ENCODE measurements at places on chromosomes 6 and 20.

GRCh38 chr6:6811128-6812009 is 222.8 kb downstream of the LY86 start:
- peak; percentile 75 for ATAC-seq

DNA sequence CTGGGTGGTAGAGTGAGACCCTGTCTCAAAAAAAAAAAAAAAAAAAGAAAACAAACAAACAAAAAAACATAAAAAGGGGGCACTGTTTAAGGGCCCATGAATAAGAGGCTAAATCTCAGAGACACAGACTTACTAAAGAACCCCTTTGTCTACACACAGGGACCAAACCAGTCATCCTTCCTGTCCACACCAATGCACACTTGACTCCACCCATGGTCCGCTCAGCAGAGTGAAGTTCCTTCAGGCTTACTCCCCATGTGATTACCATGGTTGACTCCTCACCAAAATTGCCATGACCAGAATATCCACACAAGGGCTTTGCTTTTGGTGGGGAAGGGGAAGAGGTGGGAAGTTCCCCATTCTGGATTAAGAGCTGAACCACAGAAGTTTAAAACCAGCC is 19.4 kb upstream of the REPS1 start:
- no peak for ATAC-seq

DNA sequence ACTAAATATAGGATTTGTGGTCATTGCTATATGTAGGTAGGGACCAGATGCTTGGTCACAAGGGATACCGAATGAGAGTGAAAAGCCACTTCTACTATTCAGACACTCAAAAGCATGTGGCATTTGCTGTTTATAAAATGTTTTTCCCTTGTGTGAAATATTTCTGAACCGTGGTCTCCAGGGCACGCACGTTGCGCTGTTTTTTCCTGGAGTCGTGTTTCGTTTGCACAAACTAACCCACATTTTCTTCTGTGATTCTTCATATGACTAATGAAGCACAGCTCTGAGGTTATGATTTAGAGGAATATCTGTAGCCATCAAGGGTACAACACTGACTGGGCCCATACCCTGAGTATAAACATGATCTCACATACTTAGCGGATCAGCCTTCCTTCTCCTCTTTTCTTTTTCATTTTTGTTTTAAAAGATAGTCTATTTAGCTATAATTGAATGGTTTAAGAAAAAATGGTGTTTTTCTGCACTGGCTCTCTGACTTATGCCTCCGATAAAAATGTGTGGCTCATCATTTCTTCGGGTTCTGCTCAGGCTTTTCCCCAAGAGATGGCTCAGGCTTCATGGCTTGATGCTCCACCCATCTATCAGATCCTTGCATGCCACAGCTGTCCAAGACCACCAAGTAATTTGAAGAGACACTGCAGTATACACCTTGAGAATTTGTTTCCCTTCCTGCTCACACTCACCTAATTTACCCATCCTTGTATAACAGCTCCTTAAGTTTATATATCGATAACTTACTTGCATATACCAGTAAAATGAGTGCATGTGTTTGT is 59.9 kb upstream of the HBS1L start:
- ATAC-seq: peak; percentile 78

DNA sequence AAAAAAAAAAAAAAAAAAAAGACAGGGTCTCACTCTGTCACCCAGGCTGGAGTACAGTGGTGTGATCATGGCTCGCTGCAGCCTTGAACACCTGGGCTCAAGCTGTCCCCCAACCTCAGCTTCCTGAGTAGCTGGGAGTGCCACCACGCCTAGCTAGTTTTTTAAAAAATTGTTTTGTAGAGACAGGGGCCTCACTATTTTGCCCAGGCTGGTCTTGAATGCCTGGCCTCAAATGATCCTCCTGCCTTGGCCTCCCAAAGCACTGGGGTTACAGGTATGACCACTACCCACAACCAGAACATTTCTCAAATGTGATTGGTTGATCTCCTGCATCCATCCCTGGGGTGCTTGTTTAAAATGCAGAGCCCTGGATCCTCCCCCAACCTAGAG is 5.6 kb upstream of the RBCK1 start:
- no peak for ATAC-seq

- ATAC-seq: peak; percentile 4
Observed at GRCh38 chr6:18155864-18156421, 721 bp downstream of the KDM1B start.

- ATAC-seq: no peak
Observed at GRCh38 chr6:54633601-54634000, 213.0 kb upstream of the FAM83B start.

GRCh38 chr20:20224806-20225205 is 143.1 kb upstream of the INSM1 start:
- no peak for ATAC-seq

- ATAC-seq: no peak
Observed at GRCh38 chr6:119162134-119162775, 83.8 kb upstream of the FAM184A start.

- no peak for ATAC-seq
Observed at GRCh38 chr6:30882759-30883684, 1.3 kb upstream of the DDR1 start.

DNA sequence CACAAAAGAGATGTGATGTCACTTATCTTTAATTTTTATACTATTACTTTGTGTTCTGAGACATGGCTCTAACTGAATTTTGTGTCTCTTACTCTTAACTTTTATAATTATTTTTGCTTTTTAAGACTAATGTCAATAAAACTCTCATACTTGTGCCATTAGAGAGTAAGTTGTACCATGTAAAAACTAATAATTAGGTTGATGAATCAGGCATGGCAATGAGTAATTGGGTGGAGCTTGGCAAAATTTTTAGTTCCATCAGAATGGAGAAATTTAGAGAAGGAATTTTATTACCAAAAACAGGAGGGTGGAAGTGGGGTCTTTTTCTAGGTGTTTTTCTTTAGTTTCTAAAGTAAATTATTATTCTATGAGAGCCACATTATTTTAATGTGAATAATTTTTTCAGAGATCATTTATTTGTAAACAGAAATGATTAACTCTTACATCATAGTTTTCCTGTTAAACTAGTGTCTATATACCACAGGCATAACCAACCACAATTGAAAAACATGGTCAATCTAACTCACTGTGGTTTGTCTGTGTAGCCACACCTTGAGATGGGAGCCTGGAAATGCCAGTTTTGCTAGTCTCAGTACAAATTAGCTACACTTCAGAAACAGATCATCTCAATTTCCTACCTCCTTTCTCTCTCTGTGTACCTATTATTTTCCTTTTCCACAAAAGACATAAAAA is 51.8 kb downstream of the ELOVL4 start:
- no peak for ATAC-seq

DNA sequence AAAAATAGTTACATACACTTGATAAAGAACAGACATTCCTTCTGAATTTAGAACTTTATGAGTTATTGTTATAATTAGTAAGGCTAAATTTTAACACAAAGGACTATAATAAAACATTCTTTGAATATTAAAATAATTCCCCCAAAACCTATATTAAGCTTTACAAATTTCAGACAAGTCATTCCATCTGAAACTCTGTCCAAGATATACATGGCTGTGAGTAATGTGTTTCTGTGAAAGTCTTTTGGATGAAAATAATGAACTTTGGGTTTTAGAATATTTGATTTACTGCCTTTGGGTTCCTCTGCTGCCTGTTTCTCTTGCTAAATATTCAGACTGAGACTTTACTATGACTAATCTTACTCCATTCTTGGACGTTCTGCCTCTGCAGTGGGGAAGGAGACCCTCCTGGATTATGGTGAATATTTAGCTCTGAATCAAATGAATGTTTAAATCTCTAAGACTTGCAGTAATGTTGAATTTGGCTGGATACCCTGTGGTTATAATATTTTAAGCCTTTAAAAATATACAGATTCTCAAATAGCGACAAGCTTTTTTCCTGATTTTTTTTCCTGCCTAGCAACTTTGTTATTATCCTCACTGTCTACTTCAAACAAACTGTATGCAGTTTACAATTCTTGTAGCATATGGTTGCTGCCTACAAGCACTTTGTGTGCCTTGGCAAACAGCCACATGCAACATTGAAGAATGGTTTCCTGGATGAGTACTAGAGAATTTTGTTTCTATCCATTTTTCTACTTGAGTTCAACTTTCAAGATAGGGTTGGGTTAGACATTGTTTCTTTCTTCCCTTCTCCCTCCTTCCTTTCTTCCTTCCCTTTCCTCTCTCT is 51.4 kb downstream of the TXLNB start:
- no peak for ATAC-seq

- peak; percentile 86 for ATAC-seq
Observed at GRCh38 chr20:45944151-45944964, 9.9 kb downstream of the PCIF1 start.

DNA sequence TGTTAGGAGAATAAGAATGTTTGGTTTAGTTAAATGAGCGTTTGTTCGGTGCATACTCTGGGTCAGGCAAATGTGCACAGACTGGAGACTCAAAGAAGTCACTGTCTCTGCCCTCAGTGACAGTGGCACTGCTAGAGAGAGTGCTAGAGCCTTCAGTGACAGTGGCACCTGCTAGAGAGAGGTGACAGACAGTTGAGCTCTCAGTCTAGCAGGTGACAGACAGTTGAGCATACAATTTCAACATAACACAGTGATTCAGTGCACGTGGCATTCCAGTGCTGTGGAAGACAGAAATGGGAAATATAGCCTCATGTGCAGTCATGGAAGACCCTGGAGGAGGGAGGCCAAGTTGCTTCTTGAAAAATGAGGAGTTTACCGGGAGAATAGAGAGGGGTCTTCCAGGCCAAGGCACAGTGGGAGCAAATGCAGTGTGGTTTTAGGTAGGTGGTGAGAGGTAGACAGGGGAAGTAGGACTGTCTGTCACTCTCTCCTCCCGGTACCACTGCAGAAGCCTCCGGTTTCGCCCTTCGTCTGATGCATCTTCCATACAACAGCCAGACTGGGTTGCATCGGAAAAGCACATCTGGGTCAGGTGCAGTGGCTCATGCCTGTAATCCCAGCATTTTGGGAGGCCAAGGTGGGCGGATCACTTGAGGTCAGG is 107.9 kb upstream of the CLDN20 start:
- peak; percentile 64 for ATAC-seq

DNA sequence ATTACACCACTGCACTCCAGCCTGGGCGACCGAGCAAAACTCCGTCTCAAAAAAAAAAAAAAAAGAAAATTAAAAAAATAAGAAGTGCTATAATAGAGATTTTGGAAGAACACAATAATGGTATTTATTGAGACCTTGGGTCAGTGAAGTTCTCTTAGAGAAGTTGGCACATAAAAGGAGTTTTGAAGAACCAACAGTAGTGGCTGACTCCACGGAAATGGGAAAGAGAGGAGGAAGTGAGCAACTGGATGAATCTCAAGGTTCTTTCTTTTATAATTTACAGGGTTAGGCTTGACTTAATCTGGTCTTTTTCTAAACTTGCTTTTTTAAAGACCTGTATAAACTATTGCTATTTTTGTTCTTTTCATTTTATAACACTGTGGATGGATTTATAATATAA is 52.8 kb downstream of the TOMM6 start:
- no peak for ATAC-seq

DNA sequence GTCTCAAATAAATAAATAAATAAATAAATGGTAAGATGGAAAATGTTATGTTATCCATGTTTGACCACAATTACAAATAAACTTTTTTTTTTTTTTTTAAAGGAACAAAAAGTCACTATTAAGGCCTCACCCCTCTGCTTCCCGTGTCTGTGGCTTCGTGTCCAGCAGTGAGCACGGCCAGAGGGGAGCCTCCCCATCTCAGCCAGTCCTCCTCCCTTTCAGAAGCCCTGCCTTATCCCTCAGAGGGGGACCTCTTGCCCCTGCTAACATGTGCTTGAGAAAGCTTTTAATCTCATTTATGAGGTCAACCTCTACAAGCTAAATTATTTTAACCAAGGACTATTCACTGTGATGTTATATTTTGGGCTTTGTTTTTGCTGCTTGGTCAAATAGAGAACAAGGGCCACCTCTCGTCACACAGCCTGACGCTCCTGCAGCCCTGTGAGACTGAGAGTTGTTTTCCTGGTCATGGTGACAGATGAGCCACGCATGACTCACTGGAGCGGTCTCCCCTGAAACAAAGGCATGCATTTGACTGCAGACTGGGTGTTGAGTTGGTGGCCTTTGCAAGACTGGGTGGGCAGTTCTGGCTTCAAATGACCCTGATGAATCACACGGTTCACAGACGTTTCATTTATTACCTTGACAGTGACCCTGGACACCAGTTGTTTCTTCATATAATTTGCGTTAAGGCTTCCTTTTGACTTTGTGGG is 131.8 kb downstream of the TIAM2 start:
- ATAC-seq: peak; percentile 85

DNA sequence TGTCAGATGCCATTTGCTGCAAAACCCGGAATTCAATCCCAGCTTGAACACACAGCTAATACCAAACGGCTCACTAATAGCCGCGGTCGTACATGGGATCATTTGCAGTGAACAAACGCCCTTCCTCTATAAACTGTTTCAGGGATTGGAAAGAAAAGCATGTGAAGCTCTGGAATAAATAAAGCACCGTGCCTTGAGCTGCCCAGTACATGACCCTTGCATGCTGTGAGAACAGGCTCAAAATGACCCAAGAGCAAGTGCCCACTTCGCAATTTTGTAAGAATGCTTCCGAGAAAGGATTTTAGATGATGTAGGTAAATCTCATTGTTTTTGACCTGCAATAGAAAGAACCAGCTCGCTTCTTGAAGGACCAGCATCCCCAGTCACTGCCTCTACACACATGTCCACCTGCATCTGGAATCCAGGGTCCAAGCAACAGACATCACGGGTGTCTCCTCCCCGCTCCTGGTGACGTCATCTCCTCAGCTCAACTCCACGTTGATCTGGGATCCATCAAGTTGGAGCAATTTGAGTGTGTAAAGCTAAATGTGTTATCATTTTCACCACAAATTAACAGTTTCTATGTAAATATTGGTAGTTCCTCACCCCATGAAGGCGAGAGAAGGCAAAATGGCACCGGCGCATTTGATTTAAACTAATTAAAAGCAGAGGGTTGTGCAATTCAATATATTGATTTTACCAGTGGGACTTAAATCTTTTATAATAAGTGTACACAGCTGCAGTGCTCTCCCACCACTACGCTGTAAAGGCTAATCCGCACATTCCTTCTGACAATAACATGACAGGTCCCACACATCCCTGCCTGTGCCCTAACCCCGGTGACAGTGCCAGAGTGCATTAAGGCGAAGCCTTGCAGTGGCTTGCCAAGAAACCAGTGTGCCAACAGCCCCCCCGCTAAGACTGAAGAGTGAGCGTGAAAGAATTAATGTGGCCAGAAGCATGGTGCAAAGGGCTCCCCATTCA is 6.2 kb downstream of the BMP7 start:
- no peak for ATAC-seq

- ATAC-seq: no peak
Observed at GRCh38 chr6:163248051-163248450, 166.5 kb upstream of the QKI start.

GRCh38 chr6:158067436-158068015 is 85.9 kb downstream of the SYNJ2 start:
- no peak for ATAC-seq

GRCh38 chr6:158707821-158708195 is 58.0 kb downstream of the SYTL3 start:
- no peak for ATAC-seq

DNA sequence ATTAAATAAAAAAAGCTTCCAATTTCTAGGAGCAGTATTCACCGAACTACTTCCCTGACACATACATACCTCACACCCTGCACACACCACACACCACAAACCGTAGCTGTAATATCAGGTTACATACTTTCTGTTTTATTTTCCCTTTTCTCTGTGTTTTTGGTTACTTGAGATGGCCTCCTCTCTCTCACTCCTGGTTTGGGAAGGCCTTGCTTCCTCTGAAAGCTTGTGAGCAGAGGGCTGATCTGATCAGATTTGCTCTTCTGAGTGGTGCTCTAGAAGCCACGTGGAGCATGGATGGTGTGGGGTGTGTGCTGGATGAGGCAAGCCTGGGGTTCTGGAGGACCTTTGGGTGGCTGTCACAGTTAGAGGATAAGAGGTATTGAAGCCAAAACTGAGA is 20.9 kb downstream of the UTRN start:
- ATAC-seq: peak; percentile 68

All from activated CD4-positive, CD25-positive, alpha-beta regulatory T cell treated with anti-CD3 and anti-CD28 coated beads, Interleukin-2, amount 50 U/mL, for 24 hours (primary cell).